DMS79 (cell line): ENCODE measurements at places on chromosomes 16 and 17.

GRCh38 chr16:84183911-84184591, 2.8 kb downstream of the TAF1C start:
- DNase-seq: no peak

- no peak for DNase-seq
These were observed 143.7 kb downstream of the PRKCB start for GRCh38 chr16:23979441-23979840.

DNA sequence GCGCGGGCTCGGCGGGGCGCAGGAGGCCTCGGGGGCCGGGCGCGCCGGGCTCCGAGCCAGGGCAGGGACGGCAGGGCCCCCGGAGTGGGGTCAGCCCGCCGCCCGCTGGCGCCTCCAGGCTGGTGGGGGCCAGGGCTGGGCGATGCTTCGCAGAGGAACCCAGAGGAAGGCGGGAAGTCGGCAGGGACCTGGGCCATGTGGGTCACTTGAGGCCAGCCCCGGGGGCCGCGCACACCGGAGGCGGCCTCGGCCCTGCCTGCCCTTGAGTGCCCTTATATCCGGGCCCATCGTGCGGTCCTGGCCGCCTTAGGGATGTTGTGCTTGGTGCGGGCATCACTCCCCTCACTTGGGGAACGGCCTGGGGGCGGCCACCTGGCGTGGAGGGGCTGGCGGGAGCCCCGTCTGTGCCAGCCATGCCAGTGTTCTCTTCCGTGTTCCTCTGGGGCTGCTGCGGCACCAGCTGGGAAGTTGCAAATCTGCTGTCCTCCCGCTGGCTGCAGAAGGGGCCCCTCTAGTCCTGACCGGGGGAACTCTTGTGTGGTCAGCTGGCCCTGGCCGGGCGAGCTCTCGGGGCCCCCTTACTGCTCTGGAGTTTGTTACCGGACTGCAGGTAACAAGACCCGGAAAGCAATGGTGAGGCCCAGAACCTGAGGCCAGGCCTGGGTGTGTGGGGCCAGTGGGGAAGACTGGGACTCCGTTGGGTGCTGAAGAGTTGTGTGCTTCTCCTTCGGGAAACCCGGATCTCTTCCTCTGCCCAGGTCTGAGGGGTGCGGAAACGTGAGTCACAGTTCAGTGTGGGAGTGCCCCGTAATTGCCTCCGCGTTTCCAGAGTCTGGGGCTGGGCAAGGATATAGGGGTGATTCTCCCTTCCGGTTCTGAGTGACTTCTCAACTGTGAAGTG, 849 bp downstream of the CAPN15 start:
- no peak for DNase-seq

DNA sequence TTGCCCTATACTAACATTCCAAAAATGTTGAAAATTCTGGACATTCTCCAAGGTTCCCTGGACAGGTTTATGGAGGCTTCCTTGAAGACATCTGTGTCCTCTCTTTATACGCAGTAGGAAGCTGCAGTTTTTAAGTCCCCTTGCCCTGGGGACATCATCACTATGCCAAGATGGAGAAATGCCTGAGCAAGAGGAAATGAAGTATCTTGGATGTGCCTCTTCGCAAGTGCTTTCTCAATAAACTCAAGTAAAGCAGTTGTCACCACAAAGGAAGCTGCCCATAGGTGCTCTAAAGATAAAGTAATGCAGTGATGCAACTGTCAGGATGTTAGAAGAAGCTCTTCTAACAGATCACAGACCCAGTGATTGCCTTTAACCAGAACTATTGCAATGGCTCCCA, 71.0 kb downstream of the CDYL2 start:
- no peak for DNase-seq

- DNase-seq: no peak
These were observed 1.6 kb downstream of the PYCARD start for GRCh38 chr16:31200821-31201568.

DNA sequence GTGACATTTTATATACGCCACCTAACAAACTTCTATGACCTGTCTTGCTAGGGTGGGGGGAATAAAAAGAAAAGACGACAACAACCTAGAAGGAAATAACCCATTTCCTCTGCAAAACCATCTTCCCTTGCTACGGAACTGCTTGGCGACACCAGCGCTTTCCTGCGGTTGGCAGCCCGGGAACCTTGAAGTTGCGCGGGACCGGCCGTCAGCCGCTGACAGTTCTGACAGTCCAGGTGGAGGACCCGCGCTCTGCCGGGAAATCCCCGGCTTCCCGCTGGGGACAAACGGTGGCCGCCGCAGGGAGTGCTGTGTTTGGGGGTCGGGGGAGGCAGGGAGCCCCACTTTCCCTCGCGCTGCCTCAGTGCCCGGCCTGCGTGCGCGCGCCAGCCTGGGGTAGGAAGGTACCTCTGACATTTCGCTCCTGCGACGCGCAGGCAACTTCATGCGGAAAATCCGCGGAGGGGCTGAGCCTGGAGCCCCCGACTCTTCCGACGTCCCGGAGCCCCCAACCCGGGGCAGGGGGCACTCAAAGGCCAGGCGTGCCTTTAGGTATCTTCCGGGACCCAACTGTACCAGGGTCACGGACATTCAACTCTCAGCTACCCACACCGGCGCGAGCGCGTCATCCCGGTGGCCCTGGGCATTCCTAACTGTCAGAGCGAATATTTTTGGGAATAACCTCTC, 516 bp downstream of the SLC16A6 start:
- DNase-seq: no peak

DNA sequence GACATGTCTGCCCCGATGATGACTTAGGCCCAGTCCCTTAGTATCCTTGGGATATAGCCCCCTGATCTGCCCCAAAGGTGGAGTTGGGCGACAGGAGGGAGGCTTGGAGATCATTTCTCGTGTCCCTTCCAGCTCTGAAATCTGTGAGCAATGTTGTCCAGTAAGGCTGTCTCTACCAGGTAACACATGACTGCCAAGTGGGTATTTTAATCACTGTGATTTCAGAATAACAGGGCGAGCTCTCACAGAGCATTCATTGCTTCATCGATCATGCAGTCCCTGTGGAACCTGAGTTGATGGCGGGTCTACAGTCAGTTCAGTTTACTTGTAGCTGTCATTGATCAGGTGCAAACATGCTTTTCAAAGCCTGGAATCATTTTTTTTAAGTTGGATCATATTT, 39.2 kb downstream of the KSR1 start:
- peak; percentile 4 for DNase-seq

- peak; percentile 83 for DNase-seq
These were observed 115.9 kb downstream of the SEC14L1 start for GRCh38 chr17:77256710-77257109.

DNA sequence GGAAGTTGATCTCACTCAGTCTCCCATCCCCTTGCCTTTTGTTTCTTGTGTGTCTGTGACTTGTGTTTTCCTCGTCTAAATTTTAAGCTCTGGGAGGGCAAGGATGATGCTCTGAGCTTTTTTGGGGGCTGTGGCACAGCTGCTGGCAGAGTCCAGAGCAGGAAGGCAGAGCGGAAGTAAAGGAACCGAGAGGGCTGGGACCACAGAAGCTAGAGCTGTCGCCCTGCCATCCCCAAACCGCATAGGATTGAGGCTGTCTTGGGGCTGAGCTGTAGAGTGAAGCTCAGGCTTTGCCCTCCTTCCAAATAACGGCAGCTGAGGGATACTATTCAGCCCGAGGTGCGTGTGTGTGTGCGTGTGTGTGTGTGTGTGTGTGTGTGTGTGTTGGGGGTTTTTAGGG, 3.8 kb upstream of the DNAH2 start:
- DNase-seq: no peak

- no peak for DNase-seq
These were observed 81.1 kb downstream of the FTO start for GRCh38 chr16:53785044-53785443.
